Tracheal epithelial cell (primary cell): ENCODE measurements at places on chromosomes 1 and 21. TPM values are rescaled to one million over a fixed set of nuclear protein-coding genes. Genes with fewer than 3 reads are reported as not detected.

Gene CYP2J2
- 1.1 and 3.1 TPM in 2 replicates for total RNA-seq

Gene MXRA8
- total RNA-seq, result 2.8 and 12.0 TPM in 2 replicates

Gene ERI3
- 52.4 and 54.0 TPM in 2 replicates for total RNA-seq

Gene IL23R
- not detected in 2 replicates for total RNA-seq

Gene AIRE
- total RNA-seq, result not detected in 2 replicates

Gene PPIAL4G
- not detected in 2 replicates for total RNA-seq

Gene TAS1R1
- not detected in 2 replicates for total RNA-seq

Gene NKAIN1
- total RNA-seq, result 0.24 TPM in 1 of 2 replicates, not detected in the other

Gene AUNIP
- total RNA-seq, result 2.2 and 2.8 TPM in 2 replicates
